NCI-H1436 (cell line): ENCODE measurements at places on chromosomes 4 and X.

DNA sequence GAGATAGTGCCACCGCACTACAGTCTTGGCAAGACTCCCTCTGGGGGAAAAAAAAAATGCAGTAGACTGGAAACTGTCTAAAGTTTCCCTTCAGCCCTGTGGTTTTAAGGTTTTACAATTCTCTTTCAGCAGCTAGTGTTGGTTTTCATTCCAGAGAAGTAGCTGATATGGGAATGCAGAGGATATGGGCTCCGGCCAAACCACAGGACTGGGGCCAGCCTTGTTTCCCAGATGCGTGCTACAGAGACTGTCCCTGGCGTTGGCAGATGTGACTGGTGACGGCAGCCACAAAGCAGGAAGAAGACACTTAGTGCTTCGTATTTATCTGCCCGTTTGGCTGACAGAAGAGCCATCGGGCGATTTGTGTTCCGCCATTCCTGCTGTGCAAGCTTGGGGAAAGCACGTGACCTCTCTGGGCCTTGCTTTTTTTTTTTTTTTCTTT lies 43.2 kb downstream of the ZBTB49 start:
- DNase-seq = no peak

- no peak for DNase-seq
Measured at GRCh38 chr4:86531440-86531839, 62.7 kb upstream of the PTPN13 start.

DNA sequence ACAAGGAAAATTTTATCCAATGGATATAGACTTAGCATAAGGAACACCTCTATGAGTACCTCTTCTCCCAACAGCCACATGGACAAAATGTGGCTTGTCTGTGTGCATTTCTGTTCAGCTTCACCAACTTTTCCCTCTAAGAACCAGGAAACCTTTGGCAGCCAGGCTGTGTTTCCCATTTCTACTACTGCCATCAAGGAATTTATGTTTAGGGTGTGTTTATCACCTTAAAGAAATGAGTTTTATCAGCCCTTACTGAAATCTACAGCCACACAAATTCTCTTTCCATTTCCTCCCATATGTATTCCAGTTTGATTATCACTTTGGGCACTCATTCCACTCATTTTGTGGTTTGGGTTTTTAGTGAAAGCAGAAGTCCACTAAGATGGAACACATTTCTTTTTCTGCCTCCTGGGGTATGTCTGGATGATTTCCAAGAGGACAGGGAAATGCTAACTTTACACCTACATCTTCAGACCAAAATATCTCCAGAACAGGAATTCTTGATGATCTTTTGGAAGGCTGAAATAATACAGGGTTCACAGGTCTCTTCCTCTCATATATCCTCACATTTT lies 82.6 kb upstream of the MAOA start:
- no peak for DNase-seq

- DNase-seq = no peak
Measured at GRCh38 chrX:10949541-10949940, 161.6 kb upstream of the HCCS start.

DNA sequence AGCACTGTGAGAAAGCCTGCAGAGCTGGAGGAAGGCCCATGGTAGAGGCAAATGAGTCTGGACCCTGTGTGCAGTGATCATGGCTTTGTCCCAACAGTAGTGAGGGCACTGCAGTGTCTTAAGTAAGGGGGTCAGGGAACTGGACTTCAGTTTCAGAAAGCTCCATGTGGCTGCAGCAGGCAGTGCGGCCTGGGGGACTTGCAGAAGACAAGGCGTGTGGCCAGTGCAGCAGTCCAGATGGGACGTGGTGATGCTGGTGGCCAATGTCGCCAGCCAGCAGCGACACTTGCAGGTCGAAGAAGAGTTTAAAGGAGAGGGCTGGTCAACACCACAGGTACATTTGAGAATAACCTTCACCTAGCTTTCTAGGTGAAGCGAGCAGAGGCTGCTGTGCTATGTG lies 113.4 kb downstream of the ZNF827 start:
- no peak for DNase-seq

DNA sequence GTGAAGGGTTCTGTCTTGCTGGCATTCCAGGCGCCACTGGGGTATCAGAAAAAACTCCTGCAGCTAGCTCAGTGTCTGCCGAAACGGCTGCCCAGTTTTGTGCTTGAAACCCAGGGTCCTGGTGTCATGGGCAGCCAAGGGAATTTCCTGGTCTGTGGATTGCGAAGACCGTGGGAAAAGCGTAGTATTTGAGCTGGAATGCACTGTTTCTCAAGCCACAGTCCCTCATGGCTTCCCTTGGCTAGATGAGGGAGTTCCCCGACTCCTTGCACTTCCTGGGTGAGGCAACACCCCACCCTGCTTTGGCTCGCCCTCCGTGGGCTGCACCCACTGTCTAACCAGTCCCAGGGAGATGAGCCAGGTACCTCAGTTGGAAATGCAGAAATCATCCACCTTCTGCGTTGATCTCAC lies 40.1 kb downstream of the NOP14 start:
- DNase-seq = no peak

DNA sequence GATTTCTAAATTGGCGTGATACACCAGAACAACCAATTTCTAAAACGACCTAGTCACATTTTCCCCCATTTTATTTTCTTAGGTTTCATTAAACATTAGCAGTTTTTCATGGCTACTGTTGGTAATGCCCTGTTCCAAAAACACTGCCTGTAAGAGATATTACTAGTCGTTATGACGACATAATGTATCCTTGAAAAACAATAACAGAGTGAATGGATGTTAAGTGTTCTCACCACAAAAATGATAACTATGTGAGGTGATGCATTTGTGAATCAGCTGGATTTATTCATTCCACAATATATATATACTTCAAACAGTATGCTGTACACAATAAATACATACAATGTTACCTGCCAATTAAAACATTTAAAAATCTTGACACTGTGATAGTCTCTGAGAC lies 1147.6 kb upstream of the PCDH10 start:
- no peak for DNase-seq

- no peak for DNase-seq
Measured at GRCh38 chrX:151488677-151489076, 74.8 kb upstream of the PASD1 start.

DNA sequence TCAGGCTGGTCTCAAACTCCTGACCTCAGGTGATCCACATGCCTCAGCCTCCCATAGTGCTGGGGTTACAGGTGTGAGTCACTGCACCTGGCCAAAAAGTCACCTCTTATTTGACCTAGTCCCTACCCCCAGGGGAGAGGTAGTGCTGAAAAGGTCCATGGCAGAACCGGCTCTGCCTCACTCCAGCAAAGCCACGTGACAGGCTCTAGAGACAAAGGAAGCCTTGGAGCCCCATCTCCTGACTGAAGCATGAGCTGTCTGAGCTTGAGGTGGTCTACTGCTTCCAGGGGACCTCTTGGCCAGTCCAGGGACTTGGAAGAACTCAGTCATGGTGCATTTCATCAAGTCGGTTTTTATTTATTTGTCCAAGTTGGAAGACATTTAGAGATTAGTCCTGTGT lies 52.5 kb upstream of the ZNF518B start:
- no peak for DNase-seq

DNA sequence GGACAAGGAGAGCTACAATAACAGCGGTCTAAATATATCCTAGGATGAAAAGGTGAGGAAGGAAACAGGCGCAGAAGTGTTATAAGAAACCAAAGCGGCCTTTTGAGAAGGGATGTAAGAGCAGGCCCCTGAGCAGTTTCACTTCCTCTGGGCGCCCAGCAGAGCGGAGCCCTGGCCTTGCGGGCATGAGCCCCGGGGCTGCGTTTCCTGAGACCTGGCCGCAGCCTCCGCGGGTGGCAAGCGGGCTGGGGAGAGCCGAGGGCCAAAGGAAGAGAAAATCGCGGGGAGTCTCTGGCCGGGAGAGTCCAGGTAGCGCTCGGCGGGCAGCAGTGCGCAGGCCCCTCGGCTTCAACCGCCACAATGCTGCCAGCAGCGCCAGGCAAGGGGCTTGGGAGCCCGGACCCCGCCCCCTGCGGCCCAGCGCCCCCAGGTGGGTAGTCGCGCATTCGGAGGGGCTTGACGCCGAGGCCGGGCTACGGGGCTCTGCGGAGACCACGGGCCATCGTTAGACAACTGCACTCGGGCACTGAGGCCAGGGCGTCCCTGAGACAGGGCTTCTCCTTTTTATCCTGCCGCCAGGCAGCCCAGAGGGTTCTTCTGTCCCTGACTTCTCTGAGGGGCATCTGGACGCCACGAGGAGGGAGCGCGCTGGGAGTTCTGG lies at the start of gene BANK1:
Gene BANK1 (plus strand): TSS at position 210 of the 661 bp plus-strand sequence. CDS start 151 bp downstream, at position 361.
- peak; percentile 62 for DNase-seq

DNA sequence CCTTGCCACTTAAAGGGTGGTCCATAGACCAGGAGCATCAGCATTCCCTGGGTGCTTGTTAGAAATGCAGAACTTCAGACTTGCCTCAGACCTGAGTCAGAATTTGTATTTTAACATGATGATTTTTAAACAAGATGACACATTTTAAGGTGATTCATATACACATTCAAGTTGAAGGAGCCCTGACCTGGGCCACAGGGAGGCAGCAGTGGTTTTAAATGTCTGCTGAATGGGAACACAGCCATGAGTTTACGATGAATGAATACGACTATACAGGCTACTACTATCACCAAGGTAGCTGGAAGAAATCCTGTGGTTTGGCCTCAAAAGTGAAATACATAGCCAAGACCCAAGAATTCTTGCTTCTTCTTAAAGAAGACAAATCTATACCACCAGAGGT lies 2.9 kb downstream of the HDAC8 start:
- no peak for DNase-seq
